ENCODE measurements at places on chromosomes 4 and X.

- no peak for DNase-seq
These were observed at the start of gene ATOH1 for GRCh38 chr4:93828332-93828994. ATOH1 (plus strand) TSS chr4:93828753; CDS start chr4:93828927, 174 bp downstream.

DNA sequence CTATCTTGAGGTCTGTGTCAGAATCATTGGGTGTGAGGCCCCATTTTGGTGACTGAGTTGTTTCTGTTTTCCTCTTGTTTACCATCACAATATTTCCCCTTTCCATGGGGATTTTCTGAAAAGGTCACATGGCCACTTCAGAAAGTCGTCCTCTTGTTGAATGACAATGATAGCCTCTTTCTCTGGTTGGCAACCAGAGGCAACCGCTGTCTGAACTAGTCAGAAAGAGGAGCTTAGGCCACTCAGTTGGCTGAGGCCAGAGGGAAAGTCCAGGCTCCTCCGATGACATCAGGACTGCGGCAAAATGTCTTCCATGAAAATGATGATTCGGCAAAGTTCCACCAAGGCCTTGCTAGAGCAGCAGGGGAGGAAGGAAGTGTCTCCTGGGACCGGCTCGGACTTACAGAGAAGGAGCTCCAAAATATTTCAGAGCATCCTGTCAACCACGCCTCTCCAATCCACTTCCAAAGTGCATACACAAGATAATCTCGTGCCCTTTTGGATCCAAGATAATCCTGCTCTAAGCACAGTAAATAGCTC is 19.1 kb upstream of the RBM47 start:
- no peak for DNase-seq

GRCh38 chr4:178385481-178385880 is 943.2 kb upstream of the AGA start:
- DNase-seq, result no peak

DNA sequence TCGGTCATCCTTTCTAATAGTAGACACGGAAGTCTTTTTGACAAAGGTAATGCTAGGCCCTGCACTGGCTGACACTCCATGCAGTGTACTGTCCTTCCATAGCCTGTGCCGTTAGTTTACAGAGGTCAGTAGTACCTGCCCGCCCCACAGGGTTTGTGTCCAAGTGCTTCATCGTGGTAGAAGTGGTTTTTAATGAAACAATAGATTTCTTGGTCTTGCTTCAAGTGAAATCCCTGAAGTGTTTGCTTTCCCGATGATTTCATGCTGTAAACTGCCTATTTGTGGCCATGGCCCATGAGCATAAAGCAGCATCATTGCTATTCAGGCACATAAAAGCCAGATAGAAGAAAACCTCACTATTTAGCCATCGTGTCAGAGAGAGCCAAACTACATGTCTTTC is 139.3 kb downstream of the GPR143 start:
- no peak for DNase-seq

- no peak for DNase-seq
These were observed 49.1 kb upstream of the DYNLT3 start for GRCh38 chrX:37896511-37896890.

DNA sequence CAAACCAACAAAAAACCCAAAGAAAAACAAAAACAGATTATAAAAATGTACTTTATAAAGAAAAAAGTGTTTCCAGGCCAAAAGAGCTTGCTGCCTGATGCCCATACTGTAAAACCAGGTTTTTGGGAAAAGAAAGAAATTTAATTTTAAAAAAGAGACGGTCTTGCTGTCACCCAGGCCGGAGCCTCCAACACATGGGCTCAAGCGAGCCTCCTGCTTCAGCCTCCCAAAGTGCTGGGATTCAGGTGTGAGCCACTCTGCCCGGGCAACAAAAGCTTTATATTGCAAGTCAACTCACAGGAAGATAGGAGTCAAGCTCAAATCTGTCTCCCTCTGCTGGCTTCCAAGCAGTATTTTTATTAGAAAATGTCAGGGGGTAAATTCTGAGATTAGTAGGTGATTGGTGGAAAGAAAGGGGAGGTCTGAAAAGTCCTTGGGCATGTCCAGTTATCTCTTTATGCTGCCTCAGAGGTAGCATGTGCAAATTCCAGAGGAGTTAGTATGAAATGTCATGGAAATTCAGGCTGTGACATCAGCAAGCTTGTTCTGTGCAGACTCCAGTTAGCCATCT is 39.4 kb downstream of the MGST2 start:
- DNase-seq, result no peak

- DNase-seq, result no peak
These were observed 17.6 kb upstream of the SOD3 start for GRCh38 chr4:24777536-24778463.

- DNase-seq, result no peak
These were observed 18.7 kb downstream of the YIPF7 start for GRCh38 chr4:44632733-44633132.

DNA sequence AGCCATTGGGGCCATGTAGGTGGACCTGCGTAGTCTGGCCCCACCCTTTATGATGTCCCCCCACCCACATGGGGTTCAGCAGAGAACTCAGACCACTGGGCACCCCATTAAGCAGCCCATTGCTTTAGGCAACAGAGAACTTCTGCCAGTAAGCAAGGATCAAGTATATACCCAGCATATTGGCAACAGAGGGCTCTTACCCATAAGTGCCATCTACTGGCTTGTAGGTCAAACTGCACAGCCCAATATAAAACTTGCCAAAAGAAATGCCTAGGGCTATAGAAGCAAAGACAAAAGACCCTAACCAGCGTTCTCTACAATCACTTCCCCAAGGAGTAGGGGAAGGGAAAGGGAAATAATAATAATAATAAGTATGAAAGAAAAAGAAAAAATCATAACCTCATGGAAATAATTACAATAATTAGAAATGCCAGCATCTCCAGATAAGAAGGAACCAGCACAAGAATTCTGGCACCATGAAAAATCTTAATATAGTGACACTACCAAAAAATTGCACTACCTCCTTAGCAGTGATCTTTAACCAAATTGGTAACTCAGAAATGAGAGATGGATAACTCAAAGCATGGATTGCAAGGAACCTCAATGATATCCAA is 1090.7 kb downstream of the FAT4 start:
- DNase-seq, result no peak

GRCh38 chrX:69033936-69034335 is 131.3 kb downstream of the PJA1 start:
- no peak for DNase-seq

GRCh38 chrX:44400588-44400987 is 57.1 kb upstream of the EFHC2 start:
- no peak for DNase-seq

DNA sequence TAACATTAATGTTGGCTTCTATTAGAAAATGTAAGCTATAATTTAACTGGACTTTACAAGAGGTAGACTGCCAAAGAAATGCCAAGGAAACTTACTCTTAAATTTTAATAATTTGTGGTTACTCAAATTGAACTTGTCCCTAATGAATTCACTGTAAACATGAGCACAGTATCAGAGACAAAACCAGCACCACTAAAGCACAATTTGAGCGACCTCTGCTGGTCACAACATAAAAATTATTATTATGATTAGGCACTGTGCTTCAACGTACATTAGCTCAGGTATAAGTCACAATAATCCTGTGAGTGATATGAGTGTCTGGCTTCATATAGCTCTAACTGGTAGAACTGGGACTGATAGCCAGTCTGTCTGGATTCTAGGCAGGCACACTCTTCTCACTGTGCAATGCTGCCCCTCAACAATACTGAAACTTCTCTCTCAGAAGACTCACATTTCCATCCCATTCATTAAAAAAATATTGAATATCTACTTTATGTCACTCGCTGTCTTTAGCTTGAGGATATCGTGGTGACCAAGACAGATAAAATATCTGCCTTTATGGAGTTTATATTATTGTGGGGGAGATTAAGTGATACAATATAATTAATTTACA is 8.0 kb downstream of the NUDT6 start:
- peak; percentile 14 for DNase-seq

GRCh38 chrX:155563099-155563498 is 49.7 kb downstream of the TMLHE start:
- DNase-seq, result no peak

GRCh38 chrX:44507292-44507691 is 35.4 kb downstream of the FUNDC1 start:
- no peak for DNase-seq

DNA sequence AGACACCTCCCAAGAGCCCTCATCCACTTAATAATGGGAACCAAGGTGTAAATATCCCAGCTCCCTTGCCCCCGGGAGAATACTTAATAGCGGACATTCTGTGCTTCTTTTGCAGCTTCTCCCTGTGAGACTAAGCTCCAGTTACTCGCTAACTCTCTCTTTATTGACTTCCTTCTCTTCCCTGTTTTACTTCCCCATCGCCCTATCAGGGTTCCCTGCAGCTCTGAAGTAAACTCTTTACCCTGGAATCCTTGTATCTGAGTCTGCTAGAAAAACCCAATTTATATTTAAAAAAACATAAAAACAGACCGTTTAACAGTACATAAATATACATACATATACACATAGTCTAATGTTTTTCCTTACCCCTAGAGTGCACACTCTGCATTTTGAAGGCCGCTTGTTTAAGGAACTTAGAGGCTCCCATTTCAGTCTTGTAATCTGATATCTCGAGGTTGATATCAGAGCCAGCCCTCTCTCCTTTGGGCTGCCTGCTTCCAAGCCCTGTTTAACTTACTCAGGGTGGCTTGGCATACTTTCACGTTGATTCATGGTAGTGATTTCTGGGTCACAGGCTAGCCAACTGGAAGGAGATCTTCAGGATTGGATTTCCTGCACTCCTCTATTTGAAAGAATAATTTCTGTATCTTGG is 177.4 kb upstream of the SCML1 start:
- DNase-seq, result no peak

DNA sequence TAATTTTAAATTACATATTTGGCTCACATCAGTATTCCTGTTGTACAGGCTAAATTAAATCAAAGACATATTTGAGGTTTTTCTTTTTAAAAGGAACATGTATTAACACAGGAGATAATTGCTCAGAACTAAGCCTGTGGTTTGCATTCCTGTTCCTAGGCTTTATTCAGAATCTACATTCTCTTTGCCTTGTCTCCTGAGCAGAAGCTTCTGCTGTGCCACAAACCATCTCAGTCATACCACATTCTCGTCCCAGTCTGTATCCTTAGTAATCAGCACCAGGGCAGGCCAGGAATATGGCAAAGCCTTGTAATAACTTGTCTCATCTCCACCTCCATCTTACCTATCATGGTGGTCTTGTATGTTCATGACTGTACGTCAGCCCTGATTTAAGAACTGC is 162.8 kb downstream of the ARHGAP24 start:
- DNase-seq, result no peak

- DNase-seq, result no peak
These were observed 208.4 kb downstream of the ANTXR2 start for GRCh38 chr4:79864500-79865200.

DNA sequence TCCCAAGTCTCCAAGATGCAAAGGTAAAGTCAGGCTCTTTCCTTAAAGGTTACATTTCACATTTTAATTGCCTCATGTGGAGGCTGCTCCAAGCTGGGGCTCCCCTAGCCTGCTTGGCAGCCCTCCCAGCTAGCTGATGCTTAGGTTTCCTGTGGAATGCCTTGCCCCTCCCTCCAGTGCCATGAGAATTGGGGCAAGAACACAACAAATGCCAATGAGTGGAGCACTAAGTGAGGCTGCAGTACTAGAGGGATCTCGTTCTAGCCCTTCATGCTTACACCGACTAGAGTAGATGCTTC is 597.7 kb downstream of the MID1IP1 start:
- no peak for DNase-seq

DNA sequence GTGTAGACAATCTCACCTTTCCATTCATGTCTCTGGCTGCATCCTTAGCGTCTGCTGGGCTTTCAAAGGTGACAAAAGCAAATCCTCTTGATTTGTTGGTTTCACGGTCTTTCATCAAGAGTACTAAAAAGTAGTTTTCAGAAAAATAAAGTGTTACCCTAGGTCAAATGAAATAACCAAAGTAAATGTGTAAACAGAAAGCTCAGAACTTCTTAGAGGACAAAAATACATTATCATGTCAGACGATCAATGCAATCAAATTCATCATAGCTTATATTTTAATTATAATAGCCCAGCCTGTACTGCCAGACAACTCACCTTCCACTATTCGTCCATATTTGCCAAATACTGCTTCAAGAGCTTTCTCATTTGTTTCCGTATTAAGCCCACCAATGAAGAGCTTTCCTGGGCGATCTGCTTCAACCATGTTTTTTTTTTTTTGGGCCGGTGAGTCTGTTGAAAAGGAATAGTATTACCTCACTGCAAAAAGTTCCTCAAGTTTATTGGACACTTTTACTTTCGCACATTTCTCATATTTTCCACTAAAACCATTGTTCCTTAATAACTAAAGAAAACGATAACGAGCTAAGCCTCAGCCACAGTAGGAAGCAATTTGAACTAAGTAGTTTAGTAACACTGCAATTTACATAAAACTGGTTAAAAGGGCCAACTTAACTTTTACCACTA is 1.4 kb downstream of the RBMX start:
- DNase-seq, result no peak

- DNase-seq, result no peak
These were observed 11.8 kb upstream of the TMEM192 start for GRCh38 chr4:165124488-165124887.

GRCh38 chr4:8341691-8342090 is 72.1 kb downstream of the HTRA3 start:
- DNase-seq, result no peak

GRCh38 chr4:165198329-165198728 is 9.0 kb upstream of the KLHL2 start:
- no peak for DNase-seq

DNA sequence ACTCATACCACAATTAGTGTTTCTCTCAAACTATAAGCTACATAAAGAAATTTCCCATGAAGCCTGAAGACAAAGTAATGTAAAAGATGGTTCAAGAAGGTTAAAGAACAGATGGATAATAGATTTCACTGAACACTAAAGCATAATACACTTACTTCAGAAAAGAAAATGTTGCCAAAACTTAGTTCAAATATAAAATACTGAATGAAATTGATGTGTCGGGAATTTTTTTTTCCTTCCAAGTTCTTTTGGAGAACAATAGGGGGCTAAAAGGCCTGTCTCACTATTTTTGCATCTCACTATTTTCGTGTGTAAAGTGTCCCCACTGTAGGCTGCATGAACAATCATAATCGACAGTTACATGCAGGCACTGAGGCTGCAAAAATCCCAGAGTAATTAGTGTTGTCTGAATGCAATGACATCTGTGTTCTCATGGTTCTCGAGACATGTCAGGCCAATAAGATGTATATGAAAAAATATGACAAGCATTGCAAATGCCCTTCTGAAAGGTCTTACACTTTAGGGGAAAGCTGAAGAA is 11.9 kb upstream of the MAB21L2 start:
- DNase-seq, result peak; percentile 68
